ENCODE measurements at places on chromosomes 7 and 10.

DNA sequence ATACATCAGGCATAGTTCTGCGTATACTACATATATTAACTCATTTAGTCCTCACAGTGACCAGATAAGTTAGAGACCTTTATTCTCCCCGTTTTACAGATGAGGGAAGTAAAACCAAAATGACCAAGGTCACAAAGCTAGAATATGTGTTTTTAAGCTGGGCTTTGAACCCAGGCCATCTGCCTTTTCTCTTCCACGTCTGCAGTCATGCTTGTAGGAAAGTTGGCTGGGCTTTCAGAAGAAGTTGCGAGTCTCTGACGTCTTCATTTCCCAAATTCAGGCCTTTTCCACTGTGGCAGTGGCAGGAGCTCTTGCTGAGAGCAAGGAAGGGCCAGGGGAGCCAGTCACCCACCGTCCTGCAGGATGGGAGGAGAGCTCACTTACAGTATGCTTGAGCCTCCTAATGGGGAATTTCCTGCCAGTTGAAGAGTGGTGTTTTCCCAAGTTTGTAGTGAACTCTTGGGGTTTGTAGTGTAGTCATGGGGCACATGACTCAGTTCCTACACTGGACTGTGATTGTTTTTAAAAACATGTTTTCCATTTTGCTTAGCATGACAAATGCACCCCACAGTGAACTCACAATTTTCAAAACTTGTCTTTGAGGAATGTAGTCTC lies 34.2 kb downstream of the CYP17A1 start:
- DNase-seq = no peak

GRCh38 chr10:123772645-123773508 lies 106.7 kb downstream of the GPR26 start:
- DNase-seq = no peak

DNA sequence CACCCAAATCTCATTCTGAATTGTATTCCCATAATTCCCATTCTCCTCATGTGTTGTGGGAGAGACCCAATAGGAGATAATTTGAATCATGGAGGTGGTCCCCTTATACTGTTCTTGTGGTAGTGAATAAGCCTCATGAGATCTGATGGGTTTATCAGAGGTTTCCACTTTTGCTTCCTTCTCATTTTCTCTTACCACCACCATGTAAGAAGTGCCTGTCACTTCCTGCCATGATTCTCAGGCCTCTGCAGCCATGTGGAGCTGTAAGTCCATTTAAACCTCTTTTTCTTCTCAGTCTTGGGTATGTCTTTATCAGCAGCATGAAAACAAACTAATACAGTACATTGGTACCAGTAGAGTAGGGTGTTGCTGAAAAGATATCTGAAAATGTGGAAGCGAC lies 98.2 kb upstream of the ASAH2 start:
- no peak for DNase-seq

- peak; percentile 79 for DNase-seq
These were observed at the start of gene DCLRE1C for GRCh38 chr10:14954001-14954770. Gene DCLRE1C, minus strand, starts transcription at chr10:14954096. Its CDS starts 86 bp downstream, at chr10:14954010.

GRCh38 chr7:101146-102046 lies 91.0 kb upstream of the FAM20C start:
- DNase-seq = no peak

DNA sequence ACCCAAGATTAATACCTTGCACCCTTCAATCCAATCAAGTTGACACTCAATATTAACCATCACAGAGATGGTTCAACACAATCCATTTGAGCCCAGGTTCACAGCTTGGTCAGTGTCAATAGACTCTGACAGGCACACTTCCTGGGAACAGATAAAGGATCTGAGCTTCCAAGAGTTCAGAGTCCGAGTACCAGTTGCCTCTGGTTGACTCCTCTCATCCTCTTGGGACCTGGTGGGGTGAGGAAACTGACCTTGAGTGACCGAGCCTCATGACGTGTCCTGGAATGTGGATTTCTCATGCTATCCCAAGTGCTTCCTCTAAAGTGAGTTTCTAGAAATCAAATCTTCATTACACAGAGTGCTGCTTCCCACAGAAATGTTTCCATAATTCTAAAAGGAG lies 162.0 kb downstream of the CYP26A1 start:
- no peak for DNase-seq

- DNase-seq = no peak
These were observed 7.8 kb downstream of the ZNF862 start for GRCh38 chr7:149846021-149846420.

DNA sequence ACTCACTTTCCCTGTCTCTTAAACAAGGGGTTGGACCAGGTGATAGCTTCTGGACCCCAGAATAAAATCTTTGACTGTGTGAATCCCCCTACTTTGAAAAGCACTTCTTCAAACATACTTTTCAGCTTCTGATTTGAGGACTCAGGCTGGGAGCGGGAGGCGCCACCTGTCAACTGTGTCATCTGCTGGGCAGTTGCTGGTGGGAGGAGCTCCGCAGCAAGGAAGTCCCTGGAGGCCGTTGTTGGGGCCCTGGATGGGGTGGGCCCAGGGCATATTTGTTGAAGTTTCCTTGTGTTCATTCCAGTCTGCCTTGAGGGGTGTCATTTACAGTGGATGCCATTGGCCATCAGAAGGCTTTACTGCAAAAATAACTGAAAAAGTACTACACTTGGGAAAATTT lies 197.7 kb downstream of the CCDC3 start:
- no peak for DNase-seq

DNA sequence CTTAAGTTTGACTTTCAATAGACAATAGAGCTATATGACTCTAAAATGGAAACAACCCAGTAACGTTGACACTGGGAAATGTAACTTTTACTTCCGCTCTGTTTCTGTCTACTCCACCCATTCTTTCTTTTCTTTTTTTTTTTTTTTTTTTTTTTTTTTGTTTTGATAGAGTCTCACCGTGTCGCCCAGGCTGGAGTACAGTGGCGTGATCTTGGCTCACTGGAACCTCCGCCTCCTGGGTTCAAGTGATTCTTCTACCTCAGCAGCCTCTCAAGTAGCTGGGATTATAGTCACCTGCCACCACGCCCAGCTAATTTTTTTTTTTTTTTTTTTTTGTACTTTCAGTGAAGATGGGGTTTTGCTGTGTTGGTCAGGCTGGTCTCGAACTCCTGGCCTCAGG lies 13.9 kb downstream of the PRSS2 start:
- DNase-seq = peak; percentile 6

- no peak for DNase-seq
These were observed 227.0 kb downstream of the SORCS3 start for GRCh38 chr10:104867966-104868598.

- DNase-seq = no peak
These were observed 41.6 kb upstream of the COL13A1 start for GRCh38 chr10:69760072-69760471.

DNA sequence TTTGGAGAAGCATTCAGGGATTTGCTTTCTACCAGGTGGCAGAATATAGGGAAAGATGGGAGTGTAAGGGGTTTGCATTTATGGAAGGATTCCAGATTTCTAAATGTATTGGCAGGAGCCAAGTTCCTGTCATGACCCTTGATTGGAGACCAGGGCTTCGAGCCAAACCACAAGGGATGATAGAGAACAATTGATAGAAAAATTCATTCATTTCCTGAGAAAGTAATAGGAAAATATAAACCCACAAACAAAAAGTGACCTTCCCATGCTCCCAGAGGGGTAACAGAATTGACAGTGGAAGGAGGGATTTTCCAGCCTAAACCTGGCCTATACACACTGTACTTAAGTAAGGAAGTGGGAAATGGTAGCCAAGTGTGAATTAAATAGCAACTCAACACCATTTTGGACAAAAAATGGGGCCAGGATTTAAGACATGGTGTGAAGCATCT lies 22.4 kb upstream of the IFIT2 start:
- DNase-seq = no peak

GRCh38 chr10:27252267-27253000 lies 11.8 kb upstream of the ACBD5 start:
- DNase-seq = peak; percentile 74

- DNase-seq = no peak
These were observed 112.7 kb downstream of the TCERG1L start for GRCh38 chr10:131198843-131199242.

DNA sequence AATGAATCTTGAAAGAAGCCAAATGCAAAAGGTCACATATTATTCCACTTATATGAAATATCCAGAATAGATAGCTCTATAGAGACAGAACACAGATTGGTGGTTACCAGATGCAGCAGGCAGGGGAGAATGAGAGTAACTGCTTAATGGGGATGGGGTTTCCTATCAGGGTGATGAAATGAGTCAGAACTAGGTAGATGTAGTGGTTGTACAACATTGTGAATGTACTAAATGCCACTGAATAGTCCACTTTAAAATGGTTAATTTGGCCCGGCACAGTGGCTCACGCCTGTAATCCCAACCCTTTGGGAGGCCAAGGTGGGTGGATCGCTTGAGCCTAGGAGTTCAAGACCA lies 9.4 kb upstream of the SLC25A28 start:
- no peak for DNase-seq

GRCh38 chr7:157518514-157519175 lies 181.8 kb downstream of the DNAJB6 start:
- no peak for DNase-seq

GRCh38 chr7:40329601-40330153 lies 194.9 kb downstream of the SUGCT start:
- no peak for DNase-seq

DNA sequence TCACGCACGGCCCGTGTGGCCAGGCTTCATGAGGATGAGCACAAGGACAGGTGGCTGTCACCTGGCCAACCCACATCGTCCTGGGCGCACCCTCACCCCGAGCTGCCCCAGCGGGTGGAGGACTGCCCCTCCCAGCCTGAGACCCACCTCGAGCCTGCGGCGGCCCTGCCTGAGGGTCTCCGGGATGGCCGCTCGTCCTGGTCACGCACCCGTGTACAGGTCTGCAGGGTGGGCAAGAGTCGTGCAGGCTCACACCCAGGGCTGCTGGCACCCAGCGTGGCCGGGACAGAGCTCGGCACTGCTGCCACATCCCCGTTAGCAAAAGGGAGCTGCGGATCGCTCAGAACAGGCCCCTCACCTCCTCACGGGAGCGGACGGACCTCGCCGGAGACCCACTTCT lies 14.4 kb upstream of the UTF1 start:
- no peak for DNase-seq

- no peak for DNase-seq
These were observed 40.6 kb downstream of the SEC23IP start for GRCh38 chr10:119933179-119933578.

DNA sequence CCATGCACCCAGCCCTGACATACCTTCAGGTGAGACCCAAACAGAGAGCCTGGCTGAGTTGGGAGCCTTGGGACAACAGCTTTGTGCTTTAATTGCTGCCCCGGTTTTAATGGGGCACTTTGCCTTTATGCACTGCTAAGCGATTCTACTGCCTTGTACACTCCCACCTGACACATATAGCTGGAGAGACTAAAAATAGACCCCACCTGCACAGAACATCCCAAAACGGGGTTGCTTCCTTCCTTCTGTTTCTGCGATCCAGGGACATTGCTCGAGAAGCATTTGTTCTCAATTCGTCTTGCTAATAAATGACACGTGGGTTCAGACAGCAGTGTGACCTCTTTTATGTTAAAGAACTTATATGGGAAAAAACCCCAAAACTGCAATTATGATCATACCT lies 258.8 kb upstream of the MYO3A start:
- no peak for DNase-seq

DNA sequence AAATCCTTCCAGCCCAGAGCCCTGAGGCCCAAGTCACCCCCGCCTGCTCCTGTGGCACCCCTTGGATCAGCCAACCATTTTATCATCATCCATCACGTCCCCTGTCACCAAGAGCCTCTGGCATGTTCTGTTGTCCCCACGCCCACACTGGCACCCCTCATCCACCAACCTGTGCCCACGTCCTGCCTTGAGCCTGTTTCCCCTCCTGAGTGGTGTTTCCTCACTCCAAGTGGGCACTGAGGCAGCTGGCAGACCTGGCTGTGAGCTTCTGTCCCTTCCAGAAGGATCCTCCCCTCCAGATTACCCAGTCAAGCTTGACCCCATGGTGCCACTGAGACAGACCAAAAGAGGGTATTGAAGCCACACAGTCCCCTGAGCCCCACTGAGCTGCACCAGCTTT lies 71.4 kb upstream of the ANTXRL start:
- no peak for DNase-seq

DNA sequence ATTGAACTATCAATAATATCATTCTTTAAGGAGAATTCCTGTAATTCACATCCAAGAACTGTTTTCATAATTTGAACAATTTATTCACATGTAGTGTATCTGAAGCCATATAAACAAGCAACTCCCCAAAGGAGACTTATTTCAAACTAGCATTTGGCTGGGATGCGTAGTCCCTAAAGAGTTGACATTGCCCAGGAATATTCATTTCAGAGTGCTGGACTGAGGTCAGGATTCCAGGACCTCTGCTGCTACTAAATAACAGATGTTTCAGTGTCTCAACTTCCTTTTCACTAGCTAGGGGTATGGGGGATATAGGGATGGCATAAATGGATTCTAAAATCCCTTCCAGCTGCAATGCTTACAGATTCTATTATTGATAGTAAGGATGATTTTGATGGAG lies 177.0 kb downstream of the TSPAN12 start:
- DNase-seq = no peak

- no peak for DNase-seq
These were observed 12.1 kb downstream of the EPDR1 start for GRCh38 chr7:37932543-37932942.

GRCh38 chr10:69418052-69418752 lies 1.5 kb upstream of the TACR2 start:
- no peak for DNase-seq

GRCh38 chr10:1153805-1154351 lies 97.7 kb downstream of the WDR37 start:
- no peak for DNase-seq

DNA sequence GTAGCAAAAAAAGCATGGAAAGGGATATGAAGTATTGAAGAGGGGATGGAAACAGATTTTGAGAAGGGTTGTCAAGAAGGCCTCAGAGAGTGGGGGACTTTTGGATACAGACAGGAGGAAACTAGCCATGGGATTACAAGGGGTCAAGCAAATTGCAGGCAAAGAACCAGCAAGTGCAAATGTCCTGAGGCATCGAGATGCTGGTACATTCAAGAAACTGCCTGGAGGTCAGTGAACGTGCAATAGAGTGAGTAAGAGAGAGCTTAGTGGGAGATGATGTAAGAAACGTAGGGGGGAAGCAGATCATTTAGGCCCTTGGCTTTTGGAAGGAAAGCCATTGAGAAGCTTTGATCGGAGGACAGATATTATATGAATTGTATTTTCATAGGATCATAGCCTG lies 227.4 kb upstream of the AGK start:
- DNase-seq = no peak

DNA sequence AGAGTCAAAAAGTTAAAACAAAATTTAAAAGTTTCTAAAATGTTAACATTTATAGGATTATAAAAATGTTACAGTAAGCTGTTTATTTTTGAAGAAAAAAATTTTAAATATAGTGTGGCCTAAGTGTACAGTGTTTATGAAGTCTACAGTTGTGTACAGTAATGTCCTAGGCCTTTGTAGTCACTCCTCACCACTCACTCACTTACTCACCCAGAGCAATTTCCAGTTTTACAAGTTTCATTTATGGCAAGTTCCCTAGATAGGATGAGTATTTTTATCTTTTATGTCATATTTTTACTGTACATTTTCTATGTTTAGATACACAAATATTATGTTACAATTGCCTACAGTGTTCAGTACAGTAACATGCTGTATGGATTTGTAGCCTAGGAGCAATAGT lies 419.9 kb downstream of the ARL4A start:
- DNase-seq = no peak

GRCh38 chr10:7971949-7972348 lies 82.5 kb upstream of the GATA3 start:
- no peak for DNase-seq
